ENCODE measurements at places on chromosomes 7 and 10. TPM values are rescaled to one million over a fixed set of nuclear protein-coding genes. Genes with fewer than 3 reads are reported as not detected.
A peak's percentile ranks its signal among the peaks of the same experiment; 100 is the strongest.

GRCh38 chr7:121473645-121474300, 77.7 kb upstream of the FAM3C start:
- DNase-seq: no peak

DNA sequence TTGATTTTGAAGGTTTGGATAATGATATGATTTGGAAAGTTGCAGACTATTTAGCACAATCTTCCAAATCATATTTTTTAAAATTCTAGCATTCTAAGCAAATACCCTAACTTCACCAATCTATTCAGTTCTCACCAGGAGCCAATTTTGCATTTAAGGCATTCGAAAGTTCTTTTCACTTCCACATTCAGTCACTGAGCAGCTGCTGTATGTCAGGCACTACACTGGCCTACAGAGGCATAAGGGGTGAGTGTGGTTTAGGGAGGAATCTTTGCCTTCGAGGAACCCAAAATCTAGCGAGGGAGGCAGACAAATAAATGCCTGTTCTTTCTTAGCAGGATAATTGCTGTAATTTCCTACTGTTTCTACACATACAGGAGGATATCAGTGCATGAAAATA, 10.7 kb upstream of the UCN3 start:
- DNase-seq: no peak

DNA sequence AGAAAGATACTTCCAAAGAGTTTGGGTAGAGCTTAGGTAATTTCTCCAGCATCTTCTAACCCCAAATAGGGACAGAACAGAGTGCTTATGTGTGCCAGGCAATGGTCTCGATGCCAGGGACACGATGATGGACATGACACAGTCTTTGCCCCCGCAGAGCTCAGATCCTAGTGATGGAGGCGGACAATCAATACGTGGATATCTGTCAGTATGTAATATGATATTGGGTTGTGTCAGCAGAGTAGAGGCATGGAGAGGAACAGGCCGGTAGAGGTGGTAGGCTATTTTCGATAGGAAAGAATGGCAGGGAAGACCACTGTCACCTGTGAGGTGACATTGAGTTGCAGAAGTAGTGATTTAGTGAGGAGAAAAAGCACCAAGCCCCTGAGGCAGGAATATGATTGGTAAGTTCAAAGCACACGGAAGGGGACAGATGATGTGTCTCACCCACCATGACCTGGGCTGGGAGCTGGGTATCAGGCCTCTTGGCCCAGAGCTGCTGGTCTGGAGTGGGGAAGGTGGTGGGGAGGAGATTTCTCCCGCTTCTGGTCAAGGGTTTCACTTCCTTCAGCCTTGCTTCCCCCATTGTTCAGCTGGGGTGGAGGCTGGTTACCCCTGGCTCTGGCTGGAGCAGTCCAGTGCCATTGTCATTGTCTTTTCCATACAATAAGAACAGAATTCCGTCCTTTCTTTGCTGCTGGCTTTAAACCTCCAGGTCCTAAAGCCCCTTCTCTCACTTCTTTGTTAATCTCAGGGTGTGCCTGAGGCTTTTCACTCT, 36.0 kb upstream of the SRGN start:
- DNase-seq: no peak

DNA sequence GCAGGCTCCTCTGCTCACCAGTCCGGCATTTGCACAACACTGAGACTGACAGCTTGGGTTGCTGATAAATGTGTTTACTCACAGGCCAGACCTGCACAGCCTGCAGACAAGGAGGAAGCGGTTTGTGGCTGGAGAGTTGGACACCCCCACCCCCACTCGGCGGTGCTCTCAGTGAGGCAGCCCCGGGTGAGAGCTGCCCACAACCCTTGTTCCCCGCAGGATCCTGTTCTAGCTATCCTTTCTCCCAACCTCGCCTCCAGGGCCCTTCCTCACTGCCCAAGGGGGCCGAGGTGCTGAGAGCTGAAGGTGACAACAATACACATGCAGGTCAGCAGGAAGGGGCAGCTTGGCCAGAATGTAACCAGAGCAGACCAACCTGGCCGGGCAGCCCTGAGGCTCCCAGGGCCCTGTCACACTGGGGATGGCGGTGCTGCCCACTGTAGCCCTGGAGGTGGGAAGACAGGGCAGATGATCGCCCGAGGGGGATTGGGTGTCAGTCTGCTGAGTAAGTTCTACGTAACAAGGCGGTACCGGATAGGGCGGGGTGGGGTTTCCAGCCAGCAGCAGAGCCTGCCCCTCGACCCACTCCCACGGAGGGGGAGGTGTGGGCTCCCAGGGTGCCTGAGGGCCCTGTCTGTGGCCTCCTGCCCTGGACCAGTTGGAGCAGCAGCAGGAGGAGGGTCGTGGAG, 2.1 kb upstream of the ADAM8 start:
- no peak for DNase-seq

GRCh38 chr10:43369921-43370320, 1.5 kb upstream of the FXYD4 start:
- no peak for DNase-seq

DNA sequence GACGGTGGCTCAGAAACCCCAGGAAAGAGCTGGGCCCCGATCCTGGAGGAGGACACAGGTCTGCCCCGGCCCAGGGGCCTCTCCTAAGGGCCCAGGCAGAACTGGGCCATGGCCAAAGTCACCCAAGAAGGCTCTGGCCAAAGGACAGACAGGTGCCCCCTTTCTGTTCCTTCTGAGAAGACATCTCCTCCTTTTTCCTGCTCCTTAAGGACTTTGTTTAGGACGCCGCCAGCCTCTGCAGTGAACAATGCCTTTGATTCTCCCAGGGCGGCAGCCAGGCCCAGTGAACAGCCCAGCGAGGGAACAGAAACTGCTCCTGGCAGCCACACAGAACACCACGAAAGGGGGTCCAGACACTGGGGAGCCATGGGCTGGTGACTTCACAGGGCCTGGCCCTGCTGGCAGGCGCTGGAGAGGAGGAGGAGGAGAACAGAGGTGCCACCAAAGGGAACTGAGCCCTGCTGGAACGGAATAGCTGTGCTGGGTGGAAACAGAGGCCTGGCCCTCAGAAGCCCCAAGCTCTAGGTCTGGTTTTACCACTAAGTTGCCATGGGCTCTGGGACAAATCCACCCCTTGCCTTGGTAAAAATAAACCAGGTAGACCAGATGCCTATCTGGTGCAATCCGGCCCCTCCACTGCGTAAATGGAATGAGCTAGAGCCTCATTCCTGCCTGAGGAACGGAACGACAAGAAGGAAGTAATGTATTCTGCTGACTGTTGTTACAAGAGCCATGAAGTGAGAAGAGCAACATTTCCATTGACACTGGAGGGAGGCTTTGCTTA, 163.3 kb upstream of the RHEB start:
- peak; percentile 55 for DNase-seq

The FAM25A gene
- total RNA-seq: not detected

The FAM13C gene
- total RNA-seq: 25.0 TPM

Data from sciatic nerve (tissue), 2 donors.